ENCODE measurements at places on chromosomes 7 and 10.

DNA sequence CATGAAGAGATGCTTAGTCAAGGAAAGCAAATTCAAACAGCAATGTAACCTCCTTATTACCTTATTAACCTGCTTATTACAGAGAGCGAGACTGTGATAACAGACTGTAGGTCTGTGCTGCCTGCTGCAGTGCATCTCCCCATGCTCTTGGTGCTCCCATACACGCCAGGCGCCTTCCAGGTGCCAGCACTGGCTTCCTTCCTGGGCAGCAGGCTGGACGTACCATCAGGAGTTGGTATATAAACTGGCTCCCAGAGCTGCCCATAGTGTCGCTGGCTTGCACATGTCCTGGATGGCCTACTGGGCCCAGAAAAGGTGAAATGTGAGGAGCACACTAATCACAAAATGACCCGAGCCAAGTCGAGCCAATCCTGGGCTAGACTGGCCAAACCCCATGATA, 13.5 kb downstream of the ATP6V0E2 start:
- DNase-seq: peak; percentile 1

DNA sequence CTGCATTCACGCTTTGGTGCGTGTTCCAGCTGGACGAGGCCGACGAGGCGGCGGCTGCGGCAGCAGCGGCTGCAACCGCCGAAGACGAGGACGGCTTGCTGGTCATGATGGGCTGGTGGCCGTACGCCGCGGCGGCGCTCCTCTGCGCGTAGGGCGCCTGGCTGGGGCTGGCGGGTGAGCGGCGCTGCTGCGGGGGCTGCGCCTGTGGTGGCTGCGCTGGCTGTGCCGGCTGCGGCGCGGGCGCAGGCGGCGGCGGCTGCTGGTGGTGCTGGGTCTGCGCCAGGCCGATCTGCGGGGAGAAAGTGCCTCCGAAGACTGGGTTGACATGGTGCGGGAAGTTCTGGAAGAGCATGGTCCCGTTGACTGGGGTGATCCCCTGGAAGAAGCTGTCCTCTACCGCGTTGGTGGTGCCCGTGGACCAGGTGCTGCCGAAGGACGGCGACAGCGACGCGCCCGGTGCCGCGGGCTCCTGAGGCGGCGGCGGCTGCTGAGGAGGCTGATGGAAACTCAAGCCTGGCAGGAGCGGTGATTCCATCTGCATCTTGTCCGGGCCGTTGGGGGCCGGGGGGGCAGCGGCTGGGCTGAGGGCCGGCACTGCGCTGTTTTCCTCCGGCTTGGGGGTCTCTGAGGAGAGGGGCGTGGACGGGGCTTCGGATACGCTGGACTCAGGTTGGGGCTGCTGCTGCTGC, 51.1 kb downstream of the CPEB3 start:
- DNase-seq: peak; percentile 12

- no peak for DNase-seq
These were observed 56.2 kb downstream of the PLCE1 start for GRCh38 chr10:94049911-94050310.

- DNase-seq: peak; percentile 65
These were observed 20.0 kb downstream of the XPNPEP1 start for GRCh38 chr10:109902992-109903947.

DNA sequence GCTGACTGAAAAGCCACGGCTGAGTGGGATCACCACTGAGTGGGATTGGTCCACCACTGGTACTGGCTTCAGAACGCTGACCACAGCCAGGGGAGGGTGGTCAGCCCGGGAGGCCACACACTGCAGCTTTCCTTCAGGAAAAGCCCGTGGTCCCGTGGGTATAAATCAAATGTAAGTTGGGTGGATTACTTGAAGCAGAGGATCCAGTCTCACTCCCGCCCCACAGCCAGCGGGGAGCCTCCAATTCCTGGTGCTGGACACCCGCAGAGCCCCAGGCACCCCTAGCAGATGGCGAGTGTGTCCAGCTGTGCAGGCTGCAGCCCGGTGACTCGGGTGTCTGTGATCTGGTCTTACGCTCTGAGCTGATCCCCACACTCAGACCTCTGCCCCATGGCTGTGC, 231.1 kb upstream of the ZNF32 start:
- no peak for DNase-seq

- no peak for DNase-seq
These were observed 412.4 kb upstream of the NRP1 start for GRCh38 chr10:33746836-33747268.

DNA sequence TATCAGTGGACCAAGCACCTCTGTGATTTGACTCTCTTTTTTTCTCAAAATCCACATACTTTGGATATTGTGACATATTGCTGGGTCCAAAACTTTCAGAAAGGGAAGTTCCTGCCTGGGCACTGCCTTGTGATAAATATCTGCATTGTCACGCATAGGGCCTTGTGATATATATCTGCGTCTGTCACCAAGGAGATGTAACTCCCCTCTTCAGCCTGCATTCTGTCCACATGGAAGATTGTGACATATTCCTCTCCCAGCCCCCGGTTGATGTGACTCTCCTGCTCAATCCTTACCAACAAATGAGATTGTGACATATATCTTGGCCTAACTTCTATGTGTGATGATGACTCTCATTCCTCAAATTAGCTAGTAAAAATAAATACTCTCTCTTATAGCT, 25.4 kb upstream of the ZNF107 start:
- DNase-seq: no peak

GRCh38 chr7:116738378-116738777, 66.4 kb downstream of the MET start:
- no peak for DNase-seq

DNA sequence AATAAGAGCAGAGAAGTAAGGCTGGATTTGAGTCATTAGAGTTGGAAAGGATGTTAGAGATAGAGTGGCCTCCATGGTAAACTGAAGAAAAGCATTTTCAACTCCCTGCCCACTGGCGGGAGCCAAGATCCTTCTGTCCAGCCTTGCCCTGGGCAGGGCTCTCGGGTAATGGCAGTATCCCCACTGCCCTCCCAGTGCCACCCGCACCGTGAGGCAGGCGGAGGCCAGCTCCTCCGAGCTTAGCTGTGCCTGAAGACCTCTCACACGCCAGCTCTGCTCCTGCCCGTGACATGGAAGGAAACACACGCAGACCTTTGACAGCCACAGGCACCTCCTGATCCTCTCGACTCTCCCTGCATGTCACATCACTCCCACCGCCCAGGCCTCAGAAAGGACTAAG, 22.3 kb downstream of the BCCIP start:
- no peak for DNase-seq

GRCh38 chr7:27032839-27033238, 63.0 kb downstream of the HOXA1 start:
- DNase-seq: no peak

DNA sequence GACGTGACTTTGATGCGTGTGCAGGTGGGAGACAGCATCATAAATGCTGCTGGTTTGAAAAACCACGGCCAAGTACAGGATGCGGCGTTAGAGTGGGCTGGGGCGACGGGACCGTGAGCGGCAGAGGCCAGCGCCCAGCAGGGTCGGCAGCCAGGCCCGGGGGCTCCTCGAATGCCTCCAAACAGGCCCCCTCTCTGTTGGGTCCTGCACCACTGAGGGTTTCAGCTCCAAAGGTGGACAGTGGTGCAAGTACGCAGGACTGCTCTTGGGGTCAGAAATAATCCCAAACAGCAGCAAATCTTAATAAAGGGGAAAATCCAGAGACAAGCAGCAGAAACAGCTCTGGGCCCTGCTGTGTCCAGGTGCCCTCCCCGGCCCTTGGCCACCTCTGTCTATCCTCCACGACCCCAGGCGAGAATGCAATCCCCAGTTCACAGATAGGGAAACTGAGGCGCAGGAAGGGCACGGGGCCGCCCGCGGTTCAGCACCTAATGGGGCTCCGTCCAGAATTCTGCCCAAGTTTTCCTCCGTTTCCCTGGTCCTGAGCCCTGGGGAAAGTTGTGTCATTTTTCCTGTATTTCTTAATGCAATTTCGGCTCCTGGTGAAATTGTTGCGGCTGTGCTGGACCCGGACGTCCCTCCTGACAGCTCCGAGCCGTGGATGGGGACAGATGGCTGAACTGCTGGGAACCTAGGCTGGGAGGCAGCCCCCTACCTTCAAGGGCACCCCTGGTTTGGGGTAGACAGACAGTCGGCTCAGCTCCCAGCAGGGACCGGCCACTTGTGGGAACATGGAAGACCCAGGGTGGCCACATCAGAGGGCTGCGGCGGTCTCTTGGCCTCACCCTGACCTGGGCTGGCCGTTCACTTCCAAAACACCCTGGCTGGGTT, 97.4 kb downstream of the FOXL3 start:
- no peak for DNase-seq

GRCh38 chr7:25478925-25479324, 250.6 kb upstream of the NPVF start:
- no peak for DNase-seq

DNA sequence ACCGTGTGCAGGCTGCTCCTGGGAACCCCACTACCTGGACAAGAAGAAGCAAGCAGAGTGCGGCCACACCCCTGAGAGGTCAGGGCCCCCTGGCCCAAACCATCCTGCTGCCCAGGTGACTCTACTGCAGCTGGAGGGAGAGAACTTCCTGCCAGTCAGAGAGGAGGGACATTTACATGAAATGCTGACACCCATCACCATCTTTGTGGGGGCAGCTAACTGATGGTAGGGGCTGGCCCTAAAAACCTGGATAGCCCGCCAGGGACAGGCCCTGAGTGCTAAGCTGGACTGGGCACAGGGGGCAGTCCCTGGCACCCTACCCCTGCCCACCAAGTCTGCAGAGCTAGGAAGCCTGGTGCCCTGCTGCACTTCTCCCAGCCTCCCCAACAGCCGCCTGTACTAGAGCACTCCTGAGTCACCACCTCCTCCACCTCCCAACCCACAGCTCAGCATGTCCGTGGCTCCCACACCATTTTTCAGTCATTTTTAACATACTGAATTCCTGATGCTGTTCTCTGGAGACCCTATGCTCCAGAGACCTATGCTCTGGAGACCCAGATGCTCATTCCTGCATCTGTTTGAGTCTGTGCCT, 27.5 kb downstream of the DPCD start:
- no peak for DNase-seq

GRCh38 chr10:88127766-88128165, 264.3 kb downstream of the PTEN start:
- no peak for DNase-seq

DNA sequence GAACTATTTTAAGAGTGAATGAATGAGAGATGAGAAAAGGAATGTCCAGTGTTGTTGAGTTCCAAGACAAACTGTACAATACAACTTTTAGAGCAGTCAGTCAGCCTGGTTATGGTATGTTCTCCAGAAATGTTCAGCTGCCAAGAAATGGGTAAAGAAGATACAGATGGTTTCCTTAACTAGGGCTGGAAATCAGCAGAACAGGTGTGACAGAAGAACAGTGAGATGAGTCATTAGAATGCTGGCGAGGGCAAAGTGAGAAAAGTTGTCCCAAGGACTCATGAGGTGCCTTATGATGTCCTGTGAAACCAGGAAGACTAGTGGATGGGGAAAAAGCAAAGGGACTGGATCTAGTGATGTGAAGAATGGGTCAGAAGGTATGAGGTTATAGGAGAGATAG, 20.8 kb upstream of the SEPTIN7 start:
- no peak for DNase-seq

DNA sequence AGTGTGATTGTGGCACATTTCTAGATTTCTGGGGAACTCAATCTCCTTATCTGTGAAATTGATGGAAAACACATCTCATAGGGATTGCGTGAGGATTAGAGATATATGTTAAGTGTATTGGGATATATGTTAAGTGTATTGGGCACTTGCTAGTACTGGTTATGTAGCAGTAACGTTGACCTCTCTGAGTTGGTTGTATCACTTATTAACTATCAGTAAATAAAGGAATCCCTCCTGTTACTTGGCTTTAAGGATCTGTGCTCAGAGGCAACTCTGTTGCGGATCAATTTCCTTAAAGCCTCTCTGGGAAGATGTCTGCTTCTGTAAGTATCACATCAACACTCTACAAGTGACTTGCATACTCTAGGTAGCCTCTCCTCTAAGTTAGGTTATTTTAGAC, 25.2 kb downstream of the GNAI1 start:
- no peak for DNase-seq

GRCh38 chr7:13067036-13067435, 379.6 kb downstream of the ARL4A start:
- DNase-seq: no peak

- DNase-seq: no peak
These were observed 39.8 kb downstream of the FOXI2 start for GRCh38 chr10:127776816-127777215.

- DNase-seq: peak; percentile 54
These were observed 5.8 kb upstream of the PDCD4 start for GRCh38 chr10:110865809-110866482.

DNA sequence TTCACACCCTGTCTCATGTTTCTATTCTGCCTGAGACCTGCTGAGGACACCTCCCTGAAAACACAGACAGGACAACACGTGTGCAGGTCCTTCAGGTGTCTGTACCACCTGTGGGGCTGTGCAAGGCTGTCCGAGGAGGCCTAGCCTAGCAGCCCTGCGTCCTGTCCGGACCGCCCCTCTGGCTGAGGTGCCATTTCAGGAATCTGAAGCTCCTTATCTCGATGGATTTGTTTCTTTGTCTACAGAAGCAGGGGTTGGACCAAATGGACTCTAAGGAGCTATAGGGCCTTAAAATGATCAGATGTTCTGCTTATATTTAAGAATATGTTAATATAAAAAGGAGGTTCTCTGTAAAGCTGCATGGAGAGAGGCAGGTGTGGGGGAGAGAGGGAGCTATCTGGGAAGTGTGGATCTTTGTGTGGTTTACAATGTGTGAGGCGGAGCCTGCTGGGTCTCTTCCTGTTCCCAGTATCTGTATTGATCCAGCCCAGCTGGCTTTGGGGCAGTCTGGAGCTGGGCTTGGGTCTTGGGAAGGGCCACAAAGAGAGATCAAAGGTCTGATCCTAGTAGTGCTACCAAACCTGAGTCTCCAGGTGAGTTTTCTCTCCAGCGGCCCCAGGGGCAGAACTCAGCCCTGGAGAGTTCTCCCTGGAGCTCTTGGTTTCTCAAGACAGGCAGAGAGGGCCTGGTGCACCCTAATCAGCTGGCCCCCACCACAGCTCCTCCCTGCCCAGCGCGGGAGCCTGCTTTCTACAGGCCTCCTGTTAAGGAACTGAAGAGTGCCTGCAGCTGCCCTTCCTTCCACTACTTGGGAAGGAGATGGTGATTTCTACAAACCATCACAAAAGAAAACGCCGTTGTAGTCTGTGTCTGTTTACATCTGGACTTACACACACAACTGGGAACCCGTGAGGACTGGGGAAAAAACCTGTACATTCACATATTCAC, 3.4 kb upstream of the MNX1 start:
- DNase-seq: no peak

GRCh38 chr10:94363251-94363565, 469 bp upstream of the NOC3L start:
- DNase-seq: no peak

DNA sequence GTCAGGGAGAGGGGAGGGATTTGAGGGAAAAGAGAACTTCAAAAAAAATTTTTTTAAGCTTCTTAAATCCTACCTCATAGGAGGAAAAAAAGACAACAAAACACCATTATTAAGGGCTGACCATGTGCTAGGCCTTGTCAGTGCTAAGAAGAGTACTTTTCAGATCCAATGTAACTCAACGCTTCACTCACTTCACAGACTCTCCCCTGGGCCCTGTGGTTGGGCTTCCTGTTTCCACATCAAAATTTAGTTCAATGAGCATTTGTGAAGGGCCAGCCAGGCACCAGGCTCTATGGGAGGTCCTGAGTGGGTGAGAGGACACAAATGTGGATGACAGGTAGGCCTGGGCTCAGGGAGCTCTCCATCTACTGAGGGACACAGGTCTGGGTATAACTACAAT, 249.8 kb downstream of the PTEN start:
- DNase-seq: peak; percentile 50
